RWPE2 (cell line): ENCODE measurements at places on chromosomes 4 and X.

DNA sequence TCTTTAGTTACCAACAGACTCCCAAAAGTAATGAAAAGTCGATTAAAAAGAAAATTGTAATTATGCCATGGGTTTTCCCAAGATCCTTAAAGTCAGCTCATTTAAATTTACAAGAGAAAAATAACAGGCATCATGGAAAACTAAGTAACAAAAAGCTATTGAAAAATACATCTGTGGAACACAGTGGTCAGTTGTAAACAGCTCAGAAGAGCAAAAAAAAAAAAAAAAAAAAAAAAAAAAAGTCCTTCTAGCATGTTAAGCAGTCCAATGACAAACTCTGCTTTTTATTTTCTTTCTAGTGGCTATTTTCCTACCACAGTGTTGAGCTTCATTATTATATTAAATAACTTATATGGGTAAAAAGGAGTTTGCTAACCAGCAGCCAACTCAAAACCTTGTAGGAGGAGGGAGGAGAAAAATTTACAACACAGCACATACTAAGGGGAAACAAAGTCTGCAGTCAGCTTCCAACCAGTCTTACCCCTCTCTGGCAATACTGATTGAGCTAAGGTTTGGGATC, 44.9 kb downstream of the RASGEF1B start:
- no peak for DNase-seq

DNA sequence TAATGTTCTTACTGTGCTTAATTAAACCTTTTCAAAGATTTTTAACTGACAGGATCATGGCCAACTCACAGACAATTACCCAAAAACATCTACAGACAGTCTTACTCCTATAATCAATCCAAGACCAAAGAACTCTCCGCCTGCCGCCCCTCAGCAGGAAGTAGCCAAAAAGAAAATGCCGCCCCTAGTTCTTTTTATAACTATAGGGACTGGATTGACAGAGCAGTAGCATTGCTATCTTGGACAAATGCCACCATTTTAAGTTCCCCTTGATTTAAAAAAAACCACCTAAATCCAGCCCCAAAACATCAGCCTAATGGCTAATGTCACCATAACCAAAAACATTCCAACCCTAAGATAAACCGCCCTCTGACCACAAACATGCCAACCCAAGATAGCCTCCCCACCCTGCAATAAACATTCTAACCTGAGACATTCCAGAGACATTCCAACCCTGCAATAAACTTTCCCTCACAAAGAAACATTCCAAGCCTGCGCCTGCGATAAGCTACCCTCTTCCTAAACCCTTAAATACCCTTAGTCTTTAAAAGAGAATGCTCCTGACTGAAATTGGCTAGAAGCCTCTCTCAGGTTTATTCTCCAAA, 77.0 kb downstream of the COQ2 start:
- no peak for DNase-seq

GRCh38 chr4:127370604-127371003, 262.2 kb upstream of the INTU start:
- no peak for DNase-seq

DNA sequence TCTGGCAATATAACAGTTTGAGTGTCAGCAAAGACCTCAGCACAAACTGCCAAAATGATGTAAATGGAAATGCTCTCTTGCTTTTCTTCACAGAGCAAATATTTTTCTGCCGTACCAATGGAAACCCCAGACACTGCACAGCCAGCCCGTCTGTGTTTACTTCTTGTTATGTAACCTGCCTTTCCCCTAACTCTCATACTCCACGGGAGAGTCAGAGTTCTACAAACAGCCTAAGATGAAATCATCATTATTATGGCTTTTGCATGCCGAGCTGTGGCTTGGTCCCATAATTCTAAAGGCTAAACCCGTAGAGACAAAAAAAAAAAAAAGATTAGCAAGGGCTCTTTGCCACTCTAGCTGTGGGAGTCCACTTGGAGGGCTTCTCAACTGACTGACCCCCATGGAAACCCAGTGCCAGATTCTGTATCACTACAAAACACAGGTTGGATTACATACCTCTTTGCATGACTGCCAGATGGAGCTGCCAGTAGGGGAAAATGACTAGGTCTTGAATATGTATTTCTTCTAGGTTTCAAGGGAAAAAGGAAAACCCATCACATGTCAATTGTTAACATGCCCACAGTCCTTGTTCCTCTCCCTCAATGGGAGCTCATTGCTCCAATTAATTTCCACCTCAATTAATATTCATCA, 197.2 kb upstream of the CNKSR2 start:
- no peak for DNase-seq

DNA sequence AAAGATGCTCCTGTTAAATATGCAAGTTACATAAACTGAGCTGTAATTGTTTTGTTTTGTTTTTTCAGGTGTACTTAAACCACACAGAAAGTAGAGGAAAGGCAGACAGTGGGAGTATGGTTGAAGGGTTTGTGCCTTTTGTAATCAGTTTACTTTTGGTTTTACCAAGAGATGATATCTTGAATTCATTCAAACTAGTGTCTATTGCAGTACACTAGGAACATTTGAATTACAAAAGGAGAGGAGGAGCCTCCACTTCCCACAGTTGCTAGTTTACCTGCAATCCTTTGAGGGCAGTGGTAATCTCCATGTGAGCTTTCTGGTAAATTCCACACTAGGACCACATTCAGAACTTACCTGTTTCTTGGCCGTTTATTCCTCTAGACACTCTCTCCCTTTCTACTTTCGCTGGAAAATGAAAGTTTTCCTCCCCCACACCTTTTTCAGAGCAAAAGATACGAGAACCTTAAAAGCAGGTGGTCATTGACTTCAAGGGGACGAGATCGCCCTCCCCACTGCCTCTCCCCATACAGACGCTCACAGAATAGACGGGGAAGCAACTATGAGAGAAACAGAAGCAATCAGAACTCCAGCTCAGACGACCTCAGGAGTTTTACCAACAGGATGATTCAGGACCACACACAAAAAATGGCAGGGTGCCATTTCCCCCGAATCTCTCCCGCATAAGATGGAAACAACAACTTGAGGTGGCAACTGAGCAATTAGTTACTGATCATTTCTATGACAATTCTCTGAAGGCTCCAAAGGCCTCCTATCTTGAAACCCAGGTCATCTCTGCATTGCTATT, 3.3 kb downstream of the RBM47 start:
- DNase-seq: no peak

DNA sequence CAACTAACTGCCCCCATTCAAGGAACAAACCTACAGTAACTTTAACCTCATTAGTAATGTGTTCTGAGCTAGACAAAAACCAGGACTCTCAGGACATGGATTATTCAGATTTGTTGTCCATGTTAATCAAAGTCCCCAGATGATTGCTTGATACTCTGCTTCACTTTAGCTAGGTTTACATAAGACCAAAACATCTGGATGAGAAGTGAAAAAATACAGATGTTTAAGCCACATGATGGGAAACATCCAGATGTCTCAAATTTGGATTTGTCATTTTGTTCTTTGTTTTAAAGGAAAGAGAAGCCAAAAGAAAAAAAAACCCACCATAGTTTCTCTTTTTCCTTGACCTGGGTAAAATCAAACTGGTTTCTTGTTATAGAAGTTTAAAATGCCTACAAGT, 48.5 kb upstream of the NRK start:
- no peak for DNase-seq

GRCh38 chrX:47243351-47243750, 10.5 kb downstream of the USP11 start:
- DNase-seq: no peak

DNA sequence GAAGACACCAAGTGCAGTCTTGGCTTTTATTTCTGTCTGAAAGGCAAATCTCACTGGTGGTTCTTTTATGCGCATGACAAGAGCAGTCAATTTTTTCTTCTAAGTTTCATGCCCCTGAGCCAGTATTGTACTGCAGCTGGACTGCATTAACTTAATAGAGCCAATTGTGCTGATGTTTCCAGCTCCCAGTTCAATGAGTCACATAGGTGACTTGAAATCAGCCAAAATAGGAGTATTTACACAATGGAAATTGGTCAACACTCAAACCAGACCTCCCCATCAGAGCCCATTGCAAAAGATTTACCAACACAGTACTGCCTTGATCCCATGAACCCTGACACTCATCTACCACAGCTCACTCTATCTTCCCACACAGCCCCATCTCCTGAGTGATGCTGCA, 100.3 kb upstream of the GUCY1A1 start:
- no peak for DNase-seq

DNA sequence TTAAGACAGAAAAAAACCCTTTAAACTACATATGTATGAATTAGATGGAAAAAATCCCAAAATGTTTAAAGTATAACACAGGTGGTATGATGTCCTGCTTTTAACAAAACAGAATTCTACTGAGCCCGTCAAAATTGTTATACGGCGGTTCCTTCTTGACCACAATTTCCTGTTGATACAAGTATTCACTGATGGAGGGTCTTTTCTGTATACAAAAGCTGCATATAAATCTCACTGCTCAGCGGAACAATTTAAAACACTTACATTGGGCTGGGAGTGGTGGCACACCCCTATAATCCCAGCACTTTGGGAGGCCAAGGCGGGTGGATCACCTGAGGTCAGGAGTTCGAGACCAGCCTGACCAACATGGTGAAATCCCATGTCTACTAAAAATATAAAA, 62.4 kb downstream of the RPS6KA3 start:
- DNase-seq: no peak

DNA sequence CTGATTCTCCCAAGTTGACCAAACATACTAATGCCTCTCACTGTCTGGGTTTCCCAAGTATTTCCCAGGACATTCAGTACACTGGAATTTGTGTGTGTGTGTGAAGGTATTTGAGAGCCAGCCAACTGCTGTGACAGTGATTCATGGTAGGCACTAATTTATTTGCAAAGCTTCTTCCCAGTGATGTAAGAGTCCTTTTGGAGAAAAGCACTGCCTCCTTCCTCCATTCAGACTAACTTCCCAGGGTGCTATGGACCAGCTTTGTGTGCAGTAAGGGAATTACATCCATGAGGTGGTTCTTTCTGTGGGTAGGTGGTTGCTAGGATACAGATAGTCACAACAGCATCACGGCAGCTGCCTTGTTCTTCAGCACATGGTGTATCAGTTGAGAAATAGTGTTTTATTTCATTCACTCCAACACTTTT, 8.7 kb downstream of the EGF start:
- no peak for DNase-seq

GRCh38 chr4:111798840-111799239, 346.4 kb upstream of the FAM241A start:
- DNase-seq: no peak

DNA sequence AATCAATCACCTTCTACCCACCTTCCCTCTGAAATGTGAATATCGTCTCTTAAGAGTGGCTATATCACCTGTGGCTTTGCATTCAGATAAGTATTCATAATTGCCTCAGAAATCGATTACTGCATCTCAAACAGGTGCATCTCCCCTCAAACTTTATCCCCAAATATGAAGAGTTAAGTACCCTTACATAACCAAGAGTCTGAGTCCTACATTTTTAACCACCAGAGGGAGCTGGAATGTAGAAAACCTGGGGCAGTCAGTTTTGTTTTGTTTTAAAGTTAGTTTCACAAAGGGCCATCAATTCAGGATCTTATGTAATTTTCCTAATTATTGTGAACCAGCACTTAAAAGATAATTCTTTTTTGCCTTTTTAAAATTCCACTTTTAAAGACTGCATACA, 5.7 kb downstream of the TCEANC start:
- no peak for DNase-seq

DNA sequence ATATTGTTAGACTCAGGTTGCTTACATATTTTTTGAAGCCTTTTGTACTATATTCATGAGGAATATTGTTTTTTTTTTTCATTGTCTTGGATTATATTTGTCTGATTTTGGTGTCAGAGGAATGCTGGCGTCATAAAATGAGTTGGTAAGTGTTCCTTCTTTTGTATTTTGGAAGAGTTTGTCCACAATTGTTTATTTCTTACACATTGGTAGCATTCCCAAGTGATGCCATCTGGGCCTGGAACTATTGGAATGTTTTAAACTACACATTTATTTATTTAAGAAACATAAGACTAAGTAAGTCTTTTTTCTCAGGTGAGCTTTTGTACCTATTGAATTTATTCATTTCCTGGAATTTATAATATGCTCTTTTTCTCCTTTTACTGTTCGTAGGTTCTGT, 107.6 kb downstream of the LARP1B start:
- no peak for DNase-seq

- DNase-seq: no peak
Measured at GRCh38 chrX:110561034-110561433, 202.4 kb downstream of the RTL9 start.

DNA sequence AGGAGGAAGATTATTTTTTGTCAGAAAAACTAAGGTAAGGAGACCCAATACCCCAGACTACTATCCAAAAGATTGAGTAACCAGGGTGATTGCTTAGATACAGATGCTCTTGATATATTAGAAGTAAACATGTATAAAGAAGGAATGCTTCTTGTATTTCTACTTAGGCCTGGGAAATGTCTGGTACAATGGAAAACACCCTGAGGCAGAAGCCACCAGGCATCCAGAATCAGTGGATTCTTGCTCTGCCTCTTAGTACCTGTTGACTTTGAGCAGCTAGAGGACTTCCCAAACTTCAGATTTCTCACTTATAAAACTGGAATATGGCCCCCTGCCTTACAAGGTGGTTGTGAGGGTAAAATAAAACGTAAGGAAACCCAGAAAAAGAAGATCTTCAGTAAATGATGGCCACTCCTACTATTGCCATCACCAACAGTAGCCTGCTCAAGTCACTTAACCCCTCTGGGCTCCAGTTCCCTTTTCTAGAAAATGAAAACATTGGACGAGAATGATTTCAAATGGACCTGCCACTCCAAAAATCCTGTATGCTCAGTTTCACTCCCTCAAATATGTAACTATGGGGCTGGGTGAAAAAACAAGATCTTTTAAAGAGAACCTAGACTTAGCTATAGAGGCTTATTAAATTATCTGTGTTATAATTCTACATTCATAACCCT, 56.6 kb downstream of the AMELX start:
- no peak for DNase-seq

GRCh38 chrX:307261-308111, 11.1 kb downstream of the GTPBP6 start:
- DNase-seq: peak; percentile 73

- DNase-seq: no peak
Measured at GRCh38 chrX:51862920-51863319, 30.5 kb upstream of the MAGED1 start.

GRCh38 chr4:168723569-168723968, 226.7 kb downstream of the PALLD start:
- DNase-seq: no peak

DNA sequence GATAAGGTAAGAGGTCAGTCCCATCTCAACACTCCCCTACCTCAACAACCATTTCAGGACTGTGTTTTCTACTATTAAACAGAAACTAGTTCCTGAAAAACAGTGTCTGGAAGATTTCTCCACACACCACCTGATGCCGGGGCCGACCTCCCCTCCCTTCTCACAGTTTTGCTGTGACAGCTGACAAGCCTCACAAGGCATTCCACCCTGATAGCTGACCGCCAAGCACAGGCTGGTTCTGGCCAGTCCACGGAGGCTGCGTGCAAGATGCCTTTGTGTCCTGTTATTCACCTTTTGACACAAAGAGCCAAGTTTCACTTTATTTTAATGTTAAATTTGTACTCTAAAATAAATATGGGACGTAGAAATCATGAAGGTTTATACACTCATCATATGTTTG, 758.6 kb downstream of the PDHA2 start:
- DNase-seq: no peak
